Activated T-helper 17 cell treated with anti-CD3 and anti-CD28 coated beads, Interleukin-2, amount 50 U/mL, for 72 hours (primary cell): ENCODE measurements at places on chromosomes 6 and 20. TPM values are rescaled to one million over a fixed set of nuclear protein-coding genes. Genes with fewer than 3 reads are reported as not detected.

DNA sequence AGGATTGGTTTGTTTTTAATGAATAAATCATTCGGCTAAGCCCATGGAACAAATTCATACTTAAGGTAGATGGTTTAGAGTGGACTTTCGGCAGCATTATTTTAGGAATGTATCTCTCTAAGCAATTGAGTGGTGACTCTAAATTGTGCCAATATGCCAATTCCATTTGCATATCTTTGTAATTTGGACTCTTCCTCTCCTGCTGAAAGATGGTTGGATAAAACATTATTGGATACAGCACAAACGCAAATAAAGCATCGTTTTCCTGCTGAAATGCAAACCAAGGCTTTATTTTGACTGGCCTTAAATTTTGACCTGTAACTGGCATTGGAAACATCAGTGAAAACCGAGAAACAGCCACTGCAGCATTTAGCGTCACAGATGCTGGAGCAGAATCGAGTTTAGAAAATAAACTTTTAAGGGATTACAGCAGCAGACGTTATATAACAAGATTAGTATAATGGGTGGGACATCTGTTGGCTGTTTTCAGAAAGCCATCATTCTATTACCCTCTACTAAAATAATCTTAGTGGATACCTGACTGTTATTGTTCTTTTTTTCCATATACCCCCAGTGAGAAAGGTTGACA, 726.0 kb downstream of the KIF16B start:
- ATAC-seq, result no peak

- ATAC-seq, result no peak
Observed at GRCh38 chr20:38300438-38300837, 3.5 kb upstream of the BPI start.

GRCh38 chr6:74764486-74764885, 441.4 kb downstream of the COL12A1 start:
- ATAC-seq, result no peak

BMP5 gene
- not detected for total RNA-seq

GRCh38 chr6:122947355-122947754, 48.7 kb upstream of the CLVS2 start:
- ATAC-seq, result no peak

RTF2 gene
- total RNA-seq, result 62.4 TPM

DNA sequence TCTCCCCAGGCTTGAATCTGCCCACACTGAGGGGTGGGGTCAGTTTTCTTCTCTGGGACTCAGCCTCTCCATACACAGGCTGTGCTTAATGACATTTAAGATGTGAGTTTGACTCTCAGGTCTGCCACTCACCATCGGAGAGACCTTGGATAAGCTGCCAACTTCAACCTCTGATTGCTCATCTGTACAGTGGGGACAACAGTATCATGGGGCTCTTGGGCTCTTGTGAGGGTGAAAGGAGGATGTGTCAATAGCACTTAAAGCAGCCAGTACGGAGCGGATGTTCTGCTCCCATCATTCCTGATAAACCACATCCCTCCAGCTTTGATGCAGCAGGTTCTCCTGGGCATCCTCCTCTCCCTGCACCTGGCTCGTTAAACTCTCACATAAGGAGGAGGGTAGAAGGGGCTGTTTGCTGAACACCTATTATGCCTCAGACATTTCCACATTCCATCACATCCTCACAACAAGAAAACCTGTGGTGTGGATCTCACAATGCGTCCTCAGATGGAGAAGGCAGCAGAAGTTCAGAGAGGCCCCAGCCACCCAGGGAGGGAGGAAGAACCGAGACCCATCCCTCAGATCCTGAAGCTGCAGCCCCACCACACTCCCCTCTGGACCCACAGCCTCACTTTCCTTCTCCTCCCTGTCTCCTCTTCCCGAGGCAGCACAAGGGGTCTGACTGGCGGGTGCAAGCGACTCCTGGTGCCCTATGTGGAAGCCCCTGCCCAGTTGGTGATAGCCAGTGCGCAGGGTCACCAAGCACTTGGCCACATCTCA, 1.9 kb upstream of the PDYN start:
- no peak for ATAC-seq

DNA sequence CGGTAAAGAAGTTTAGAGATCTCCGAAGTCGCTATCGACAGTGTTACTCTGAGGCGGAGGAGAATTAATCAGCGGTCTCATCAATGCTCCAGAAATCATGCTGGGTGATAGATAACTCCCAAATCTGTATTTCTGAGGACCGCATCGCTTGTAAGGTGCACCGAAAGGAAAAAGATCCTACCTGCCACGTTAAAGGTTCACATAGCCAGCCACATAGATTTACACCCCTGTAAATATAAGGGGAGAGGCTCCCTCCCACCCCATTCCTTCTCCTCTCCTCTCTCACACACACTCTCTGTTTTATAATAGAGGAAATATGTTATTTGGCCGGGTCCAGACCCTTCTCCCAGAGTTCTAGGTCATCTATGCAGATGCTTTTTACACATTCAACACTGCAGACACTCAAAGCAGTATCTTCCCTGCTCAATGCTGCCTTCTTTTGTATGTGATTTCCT, 620 bp upstream of the DEK start:
- ATAC-seq, result no peak

- ATAC-seq, result no peak
Observed at GRCh38 chr6:118017301-118017848, 110.3 kb downstream of the SLC35F1 start.

GRIK2 gene
- total RNA-seq, result not detected

LY6G5B gene
- total RNA-seq, result 28.1 TPM

- no peak for ATAC-seq
Observed at GRCh38 chr6:76770281-76770680, 693.0 kb downstream of the HTR1B start.

PPP1R14C gene
- total RNA-seq, result not detected
